ENCODE measurements at places on chromosomes 1 and 21. TPM values are rescaled to one million over a fixed set of nuclear protein-coding genes. Genes with fewer than 3 reads are reported as not detected.

OR2G2 gene
- polyA plus RNA-seq: not detected

DIPK1A gene
- polyA plus RNA-seq: 2.3 TPM

SPRR3 gene
- 18,496 TPM for polyA plus RNA-seq

SGIP1 gene
- polyA plus RNA-seq: 0.90 TPM

AADACL3 gene
- not detected for polyA plus RNA-seq

NOS1AP gene
- 0.98 TPM for polyA plus RNA-seq

VWA5B1 gene
- not detected for polyA plus RNA-seq

RGS4 gene
- 0.39 TPM for polyA plus RNA-seq

AMY1C gene
- polyA plus RNA-seq: 0.07 TPM

SLC44A5 gene
- 3.1 TPM for polyA plus RNA-seq

KRTAP10-4 gene
- not detected for polyA plus RNA-seq

NPR1 gene
- 2.2 TPM for polyA plus RNA-seq

Measured in esophagus (tissue), 2 donors.